ENCODE measurements at places on chromosomes 6 and 20.

DNA sequence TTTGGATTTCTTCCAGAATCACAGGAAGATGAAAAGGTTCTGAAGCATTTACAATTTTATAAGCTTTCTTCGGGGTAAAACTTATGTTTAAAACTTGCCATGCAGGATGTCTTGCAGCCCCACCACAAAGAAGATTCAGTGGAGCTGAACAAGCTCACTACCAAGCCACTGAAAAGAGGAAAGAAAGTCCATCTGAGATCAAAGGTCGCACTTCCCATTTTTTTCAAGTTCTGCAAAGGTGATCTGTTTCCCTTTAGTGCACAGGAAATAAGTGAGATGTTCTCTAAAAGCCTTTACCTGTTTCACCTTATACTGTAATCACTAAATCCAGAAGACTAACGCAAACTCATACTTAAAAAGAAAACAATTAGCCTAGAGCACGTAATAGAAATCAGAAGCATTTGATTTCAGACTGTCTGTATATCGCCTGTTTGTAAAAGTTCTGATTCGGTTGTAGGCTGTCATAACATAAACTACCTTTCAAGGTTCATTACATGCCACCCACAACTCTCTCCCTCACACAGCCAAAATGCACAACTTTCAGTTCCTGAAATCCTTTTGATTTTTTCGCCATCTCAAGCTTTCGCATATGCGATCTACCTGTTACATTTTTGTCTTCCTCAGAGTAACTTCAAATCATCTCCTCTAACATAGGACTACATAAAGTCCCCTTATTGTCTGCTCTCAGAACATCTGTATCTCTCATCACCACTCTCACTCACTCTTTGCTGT is 1.8 kb downstream of the ECHDC1 start:
- no peak for DNase-seq

DNA sequence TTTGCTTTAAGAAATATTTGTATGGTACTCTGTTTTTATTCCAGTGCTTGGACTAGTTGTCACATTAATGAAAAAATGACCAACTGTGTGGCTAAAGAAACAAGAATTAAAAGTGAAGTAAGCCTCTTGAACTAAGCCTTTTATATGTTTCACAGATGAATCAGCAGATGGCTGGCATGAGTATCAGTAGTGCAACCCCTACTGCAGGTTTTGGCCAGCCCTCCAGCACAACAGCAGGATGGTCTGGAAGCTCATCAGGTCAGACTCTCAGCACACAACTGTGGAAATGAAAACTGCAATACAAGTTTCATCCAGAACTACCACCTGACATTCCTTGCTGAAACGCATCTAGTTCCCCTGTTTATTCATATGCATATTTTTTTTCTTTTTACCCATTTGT is 96.8 kb downstream of the B3GAT2 start:
- DNase-seq, result no peak

- no peak for DNase-seq
Measured at GRCh38 chr20:44412402-44413144, 57.1 kb downstream of the HNF4A start.

- DNase-seq, result no peak
Measured at GRCh38 chr6:36604090-36605060, 10.2 kb downstream of the SRSF3 start.

DNA sequence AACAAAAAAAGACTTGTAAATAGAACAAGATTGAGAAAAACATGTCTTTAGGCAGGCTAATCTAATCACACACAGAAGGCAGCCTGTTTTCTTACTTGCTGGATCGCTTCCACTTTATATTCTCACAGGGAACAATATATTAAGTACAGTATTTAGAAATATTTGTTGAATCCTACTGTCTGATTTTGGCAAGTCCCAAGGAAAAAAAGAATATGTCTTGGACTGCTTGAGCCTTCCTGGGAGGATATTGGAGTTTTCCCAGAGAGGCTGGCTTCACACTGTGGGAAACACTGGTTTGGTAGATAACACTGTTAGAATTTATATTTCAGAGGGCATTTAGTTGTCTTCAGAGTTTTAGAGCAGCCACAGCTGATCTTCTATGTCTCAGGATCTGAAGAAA is 229.7 kb downstream of the PRL start:
- no peak for DNase-seq

GRCh38 chr20:11785885-11786507 is 131.7 kb upstream of the BTBD3 start:
- no peak for DNase-seq

- no peak for DNase-seq
Measured at GRCh38 chr6:26053992-26054780, 33.0 kb upstream of the HFE start.

GRCh38 chr6:36907781-36908180 is 22.0 kb downstream of the C6orf89 start:
- no peak for DNase-seq

- DNase-seq, result no peak
Measured at GRCh38 chr6:119147101-119148053, 68.9 kb upstream of the FAM184A start.

- DNase-seq, result no peak
Measured at GRCh38 chr6:3358413-3359100, 98.3 kb downstream of the SLC22A23 start.

DNA sequence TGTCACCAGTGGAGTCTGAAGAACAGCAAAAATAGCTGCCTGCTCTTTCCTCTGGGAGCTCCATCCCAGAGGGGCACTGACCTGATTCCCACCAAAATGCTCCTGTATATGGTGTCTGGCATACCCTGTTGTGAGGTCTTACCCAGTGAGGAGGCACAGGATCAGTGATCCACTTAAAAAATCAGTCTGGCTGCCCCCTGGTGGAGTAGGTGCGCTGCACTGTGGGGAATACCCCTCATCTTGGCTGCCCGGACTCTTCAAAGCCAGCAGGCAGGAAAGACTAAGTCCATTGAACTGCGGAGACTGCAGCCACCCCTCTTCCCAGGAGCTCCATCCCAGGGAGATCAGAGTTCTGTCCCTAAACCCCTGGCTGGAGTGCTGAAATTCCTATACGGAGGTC is 230.9 kb upstream of the HTR1E start:
- DNase-seq, result no peak

GRCh38 chr6:63888416-63888815 is 252.8 kb downstream of the PHF3 start:
- DNase-seq, result no peak

DNA sequence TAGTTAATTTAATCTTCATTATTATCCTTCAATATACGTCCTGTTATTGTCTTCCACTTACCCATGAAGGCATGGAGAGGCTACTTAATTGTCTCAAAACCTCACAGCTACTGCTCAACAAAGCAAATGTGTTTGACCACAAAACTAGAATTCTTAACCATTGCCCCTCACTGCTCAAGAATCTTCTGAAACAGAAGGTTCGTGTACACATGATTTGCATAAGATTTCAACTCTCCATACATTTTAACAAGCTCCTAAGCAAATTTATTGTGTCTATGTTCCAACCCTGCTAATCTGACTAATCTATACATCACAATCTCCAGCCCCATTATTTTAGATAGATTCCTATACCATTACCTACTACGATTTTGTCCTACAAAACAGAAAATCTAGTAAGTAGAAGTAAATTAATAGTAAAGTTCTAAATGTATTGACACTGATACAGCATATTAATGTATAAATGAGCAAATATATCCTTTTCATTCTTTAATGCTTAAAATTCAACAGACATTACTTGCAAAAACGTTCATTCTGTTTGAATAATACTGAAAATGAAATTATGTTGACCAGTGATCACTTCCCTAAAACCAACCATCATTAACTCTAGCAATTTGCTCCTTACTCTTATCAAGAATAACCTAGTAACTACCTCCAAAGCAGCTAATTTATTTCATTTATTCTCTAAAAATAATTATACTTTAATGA is 89.7 kb upstream of the RNF217 start:
- no peak for DNase-seq

DNA sequence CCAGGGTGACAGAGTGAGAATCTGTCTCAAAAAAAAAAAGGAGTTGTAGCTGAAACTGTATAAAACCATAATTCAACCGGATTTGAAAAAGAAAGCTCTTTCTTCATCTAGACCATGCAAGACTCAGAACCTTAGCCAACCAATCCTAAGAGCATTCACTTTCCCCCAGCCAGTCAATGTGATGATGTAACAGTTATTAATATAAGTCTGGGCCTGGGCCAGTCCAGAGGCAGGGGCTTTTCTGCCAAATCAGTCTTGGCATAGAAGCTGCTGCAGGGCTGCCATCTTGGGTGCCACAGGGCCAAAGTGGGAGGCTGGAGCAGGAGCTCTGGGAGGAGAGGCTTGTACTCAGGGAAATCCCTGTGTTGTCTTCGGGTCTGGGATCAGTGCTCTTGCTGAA is 288.4 kb downstream of the CLIC5 start:
- no peak for DNase-seq

All from activated naive CD4-positive, alpha-beta T cell (primary cell).